Fibroblast of upper back skin (primary cell): ENCODE measurements at places on chromosomes 1 and 21.
A peak's percentile ranks its signal among the peaks of the same experiment; 100 is the strongest.

DNA sequence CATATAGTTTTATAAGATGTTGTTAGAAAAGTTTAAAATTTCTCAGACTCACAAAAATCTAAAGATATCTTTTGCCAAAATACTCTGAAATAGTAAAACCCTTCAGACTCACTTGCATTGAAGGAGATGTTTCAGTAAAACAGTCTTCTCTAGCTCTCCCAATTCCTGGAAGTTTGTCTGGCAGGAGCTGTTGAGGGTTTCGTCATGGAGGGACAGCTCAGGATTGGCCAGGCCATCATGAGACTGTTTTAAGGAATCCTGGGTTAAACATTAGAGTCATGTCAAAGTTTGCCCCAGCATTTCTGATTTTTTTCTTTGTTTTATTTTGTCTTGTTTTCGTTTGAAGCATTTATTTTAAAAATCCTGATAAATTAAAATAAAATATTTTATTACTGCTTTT lies 293.8 kb upstream of the PBX1 start:
- no peak for DNase-seq

DNA sequence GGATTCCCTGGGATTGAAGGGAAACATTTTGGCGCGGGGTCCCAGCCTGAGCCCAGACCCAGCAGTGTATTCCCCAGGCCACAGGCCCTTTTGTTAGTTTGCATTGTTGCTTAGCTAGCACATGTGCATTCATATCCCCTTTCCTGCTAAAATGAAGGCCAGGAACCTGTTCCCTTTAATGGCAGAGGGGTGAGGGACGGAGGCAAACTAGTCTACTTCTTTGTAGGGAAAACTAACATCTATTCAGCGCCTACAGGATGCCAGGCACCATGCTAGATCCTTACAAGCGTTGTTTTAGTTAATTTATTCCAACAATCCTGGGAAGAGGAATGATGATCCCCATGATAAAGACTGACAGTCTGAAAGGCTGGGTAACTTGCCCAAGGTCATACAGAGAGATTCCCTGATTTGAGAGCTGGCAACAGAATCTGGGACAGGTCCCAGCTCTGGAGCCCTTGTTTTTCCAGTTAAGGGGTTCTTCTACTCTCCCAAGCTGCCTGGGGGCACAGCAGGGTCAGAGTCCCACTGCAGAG lies 595 bp upstream of the E2F2 start:
- DNase-seq, result no peak

DNA sequence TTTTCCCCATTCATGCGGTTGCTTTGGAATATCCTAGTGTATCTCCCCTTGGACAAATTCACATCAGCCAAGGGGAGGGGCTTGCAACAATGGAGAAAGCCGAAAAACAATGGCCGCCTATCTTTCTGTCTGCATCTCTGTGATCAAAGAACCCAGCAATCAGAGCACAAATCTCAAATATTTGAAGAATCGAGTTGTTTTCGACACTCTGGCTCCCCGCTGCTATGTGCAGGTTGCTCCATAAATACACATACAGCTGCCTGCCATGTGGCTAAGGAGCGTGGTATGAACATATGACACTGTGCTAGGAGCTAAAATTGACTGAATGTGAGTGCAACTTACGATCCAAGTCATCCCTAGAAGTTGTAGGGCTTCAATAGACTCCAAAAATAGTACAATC lies 8.5 kb downstream of the CFHR4 start:
- DNase-seq, result no peak

GRCh38 chr1:6601923-6602668 lies 573 bp downstream of the KLHL21 start:
- no peak for DNase-seq

DNA sequence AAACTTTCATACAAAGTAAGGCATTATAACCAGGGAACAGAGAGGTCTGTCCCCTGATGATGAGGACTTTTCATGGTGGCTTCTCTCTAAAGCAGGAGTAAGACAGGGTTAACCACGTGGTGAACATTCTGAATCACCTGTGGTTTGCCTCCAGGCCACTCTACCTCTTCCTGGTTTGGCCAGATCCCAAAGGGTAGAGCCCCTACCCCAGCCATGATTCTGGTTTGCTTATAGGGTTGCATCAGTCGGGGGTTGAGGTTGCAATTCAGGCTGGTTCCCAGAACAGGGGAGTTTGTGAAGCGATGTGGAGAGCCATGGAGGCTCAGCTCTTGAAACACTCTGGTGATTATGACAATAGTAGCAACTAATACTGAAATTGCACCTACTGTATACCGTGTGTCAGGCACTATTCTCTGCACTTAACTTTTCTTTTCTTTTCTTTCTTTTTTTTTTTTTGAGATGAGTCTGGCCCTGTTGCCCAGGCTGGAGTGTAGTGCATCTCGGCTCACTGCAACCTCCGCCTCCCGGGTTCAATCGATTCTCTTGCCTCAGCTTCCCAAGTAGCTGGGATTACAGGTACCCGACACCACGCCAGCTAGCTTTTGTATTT lies 8.3 kb downstream of the CNR2 start:
- no peak for DNase-seq

DNA sequence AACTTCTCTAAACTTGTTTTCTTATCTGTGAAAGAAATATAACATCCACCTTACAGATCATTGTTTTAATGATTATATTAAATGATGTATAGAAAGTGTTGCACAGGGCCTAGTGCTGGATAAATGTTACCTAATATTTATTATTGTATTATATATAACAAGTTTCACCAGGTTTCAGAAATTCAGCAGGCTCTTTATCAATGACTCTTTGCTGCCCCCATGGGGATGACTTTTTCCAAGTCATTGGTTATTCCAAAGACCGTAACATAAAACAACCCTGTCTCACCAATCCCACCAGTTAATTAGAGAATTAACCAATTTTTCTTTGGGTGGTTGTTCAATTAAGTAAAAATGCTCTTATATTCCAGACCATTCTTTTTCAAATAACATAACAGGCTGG lies 7.3 kb upstream of the DEDD start:
- DNase-seq, result peak; percentile 45

GRCh38 chr1:197041486-197042353 lies 25.3 kb downstream of the F13B start:
- DNase-seq, result no peak

- no peak for DNase-seq
Measured at GRCh38 chr1:205296154-205296553, 25.4 kb downstream of the NUAK2 start.

DNA sequence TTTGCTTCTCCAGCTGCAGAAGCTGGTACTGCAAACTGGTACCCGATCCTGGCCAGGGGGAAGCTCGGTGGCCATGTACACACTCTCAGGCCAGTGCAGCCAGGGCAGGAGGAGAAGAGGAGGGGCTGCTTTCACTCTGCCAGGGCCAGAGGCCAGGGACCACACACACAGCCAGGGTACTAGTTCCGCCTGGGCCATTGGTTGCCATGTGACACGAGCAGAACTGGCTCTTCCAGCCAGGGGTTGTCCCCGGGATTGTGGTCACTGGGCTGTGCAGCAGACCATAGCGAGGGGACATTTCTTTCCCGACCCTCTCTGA lies 3.7 kb upstream of the SHISAL2A start:
- no peak for DNase-seq

GRCh38 chr1:55425310-55425930 lies 210.3 kb upstream of the USP24 start:
- DNase-seq, result no peak

GRCh38 chr1:225943582-225943981 lies 2.6 kb upstream of the LEFTY2 start:
- DNase-seq, result no peak

DNA sequence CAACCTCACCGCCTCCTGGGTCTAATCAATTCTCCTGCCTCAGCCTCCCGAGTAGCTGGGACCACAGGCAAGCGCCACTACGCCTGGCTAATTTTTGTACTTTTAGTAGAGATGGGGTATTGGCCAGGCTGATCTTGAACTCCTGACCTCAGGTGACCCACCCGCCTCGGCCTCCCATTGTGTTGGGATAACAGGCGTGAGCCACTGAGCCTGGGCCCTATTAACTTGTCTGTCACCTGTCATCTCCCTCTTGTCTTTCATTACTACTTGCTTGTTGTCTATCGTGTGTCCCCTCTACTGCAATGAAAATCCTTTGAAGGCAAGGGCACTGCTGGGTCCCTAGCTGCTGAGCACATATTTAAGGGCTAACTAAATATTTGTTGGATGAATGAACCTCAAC lies 3.4 kb downstream of the UQCRHL start:
- DNase-seq, result no peak

GRCh38 chr21:29481641-29482040 lies 182.9 kb downstream of the BACH1 start:
- DNase-seq, result peak; percentile 89
